ENCODE measurements at places on chromosomes 5 and 9. TPM values are rescaled to one million over a fixed set of nuclear protein-coding genes. Genes with fewer than 3 reads are reported as not detected.
A peak's percentile ranks its signal among the peaks of the same experiment; 100 is the strongest.

DNA sequence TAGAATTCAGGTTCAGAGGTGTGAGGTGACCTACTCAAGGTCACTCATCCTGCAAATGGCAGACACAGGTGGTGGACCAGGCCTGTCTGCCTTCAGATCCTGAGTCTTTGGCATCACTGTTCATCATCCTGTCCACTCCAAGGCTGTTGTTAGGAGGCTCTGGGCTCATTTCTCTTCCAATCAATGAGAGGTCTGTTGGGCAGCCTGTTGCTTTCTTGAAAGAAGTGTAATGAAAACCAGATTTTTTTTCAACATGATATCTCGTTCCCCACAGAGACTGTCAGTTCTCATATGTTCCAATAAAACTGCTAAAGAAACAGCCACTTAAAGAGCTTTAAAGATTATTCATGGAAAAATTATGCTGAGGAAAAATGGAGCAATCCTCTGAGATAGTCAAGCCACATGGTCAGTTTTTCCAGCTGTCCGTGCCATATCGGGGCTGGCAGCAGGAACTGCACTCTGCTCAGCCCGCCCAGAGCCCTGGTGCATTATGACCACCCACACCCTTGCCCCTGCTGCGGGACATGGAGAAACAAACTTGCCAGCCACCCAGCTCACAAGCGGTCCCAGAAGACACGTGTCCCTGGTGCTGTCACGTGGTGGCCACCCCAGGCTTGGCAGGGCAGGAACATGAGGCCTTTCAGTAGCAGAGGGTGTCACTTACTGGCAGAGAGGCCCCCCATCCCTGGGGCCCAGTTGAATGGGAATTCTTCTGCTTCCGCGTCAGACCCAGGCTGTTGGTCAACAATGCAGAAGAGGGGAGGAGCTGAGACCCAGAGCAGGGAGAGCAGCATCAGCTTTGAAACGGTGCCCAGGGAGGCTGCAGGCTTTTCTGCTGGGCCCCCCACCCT lies 63.7 kb upstream of the ANGPTL2 start:
- DNase-seq = no peak

Gene POU5F2
- total RNA-seq = 0.93 TPM

DNA sequence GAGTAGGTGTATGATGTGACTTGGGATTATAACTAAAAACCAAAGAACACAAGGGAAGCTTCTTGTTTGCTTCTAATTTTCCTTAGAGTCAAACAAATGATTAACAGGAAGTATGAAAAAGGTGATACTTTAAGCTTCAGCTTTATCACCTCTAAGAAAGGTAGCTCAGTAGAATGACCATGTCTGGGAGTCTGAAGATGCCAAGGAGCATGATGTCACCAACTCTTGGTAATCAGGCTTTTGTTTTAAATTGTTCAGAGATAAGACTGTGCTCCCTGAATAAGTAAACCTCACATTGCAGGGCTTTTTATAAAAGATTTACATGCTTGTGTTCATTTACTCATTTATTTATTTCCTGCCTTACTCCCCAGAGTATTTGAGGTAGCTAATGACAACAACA lies 169.9 kb downstream of the FER start:
- no peak for DNase-seq

DNA sequence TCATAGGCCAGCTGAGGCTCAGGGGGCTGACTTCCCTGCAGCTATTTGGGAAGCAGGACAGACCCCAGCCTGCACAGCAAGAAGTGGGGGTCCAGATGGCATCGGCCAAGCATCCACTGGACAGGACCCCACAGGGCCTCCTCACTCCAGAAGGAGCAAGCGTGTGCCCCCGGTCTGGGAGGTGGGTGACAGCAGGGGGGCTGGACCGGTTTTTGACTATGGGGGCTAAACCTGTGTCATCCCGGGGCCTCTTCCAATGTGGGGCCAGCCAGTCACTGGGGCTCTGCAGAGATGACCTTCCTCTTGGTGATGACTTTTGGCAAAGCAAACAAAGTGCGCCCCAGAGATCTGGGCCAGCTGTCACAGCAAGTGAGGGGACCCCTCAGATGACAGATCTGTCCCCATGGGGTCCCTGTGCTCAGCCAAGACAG lies 163.9 kb downstream of the OLFM1 start:
- DNase-seq = no peak

- no peak for DNase-seq
Observed at GRCh38 chr9:73143711-73144328, 7.8 kb upstream of the ANXA1 start.

Gene C9orf153
- 0.21 TPM for total RNA-seq

Gene GPR151
- not detected for total RNA-seq

DNA sequence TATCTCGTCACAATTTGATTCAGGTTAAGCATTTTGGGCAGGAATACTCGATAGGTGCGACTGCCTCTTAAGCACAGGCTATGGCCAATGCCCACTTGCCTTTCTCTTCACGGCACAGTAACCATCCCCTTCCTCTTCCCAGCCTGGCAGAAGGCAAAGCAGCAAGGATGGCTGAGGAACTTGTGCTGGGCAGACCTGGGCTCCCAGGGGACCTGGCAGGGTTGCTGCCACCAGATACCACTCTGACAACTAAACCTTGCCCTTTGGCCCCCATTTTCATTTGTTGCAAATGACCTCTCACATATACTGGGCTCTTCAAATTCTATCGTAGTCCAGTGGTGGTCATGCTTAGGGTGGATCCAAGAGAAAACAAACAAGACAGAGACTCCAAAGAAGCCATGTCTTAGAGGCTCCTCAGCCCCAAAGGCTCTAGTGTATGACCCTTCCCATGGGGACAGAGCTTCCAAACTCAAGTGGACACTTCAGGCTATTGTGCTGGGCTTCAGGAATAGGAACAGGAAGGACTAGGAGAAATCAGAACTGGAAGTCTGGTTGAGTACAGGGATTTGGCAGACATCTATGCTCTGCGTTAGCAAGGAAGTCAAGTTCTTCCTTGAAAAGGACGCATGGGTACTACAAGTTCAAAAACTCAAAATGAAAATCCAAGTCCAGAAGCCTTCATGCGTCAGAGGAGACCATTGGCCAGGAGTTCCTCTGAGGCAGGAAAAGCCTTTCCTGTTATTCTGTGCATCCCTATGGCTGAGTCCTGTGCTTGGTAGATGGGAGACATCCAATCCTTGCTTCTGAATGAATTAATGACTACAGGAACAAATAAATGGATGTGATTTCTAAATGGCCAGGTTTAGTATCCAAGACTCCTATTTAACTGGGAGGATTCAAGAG lies 64.6 kb upstream of the PLPP1 start:
- DNase-seq = no peak

GRCh38 chr5:17991775-17992174 lies 357.5 kb downstream of the TAF11L14 start:
- no peak for DNase-seq

GRCh38 chr5:90390928-90391327 lies 18.6 kb downstream of the CETN3 start:
- no peak for DNase-seq

DNA sequence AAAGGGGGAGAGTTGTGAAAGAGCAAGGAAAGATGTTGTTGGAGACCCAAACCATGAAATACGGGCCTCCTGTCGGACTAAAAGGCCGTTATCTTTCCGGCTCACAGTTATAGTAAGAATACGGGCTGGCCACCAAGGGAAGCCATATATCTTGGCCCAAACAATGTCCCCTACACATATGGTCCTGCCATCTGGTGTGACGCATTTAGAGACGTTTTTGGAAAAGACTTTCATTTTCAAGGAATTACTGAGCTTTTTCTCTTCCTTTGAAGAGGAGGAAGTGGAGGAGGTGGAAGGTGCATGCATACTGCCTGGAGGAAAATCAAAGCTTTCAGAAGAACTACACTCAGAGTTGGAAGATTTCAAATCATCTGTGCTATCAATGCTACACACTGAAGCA lies 26.7 kb downstream of the PWWP2A start:
- no peak for DNase-seq

GRCh38 chr5:133397348-133397747 lies 215.0 kb downstream of the FSTL4 start:
- no peak for DNase-seq

- no peak for DNase-seq
Observed at GRCh38 chr5:119949426-119949999, 320.2 kb downstream of the FAM170A start.

GRCh38 chr9:121267689-121268597 lies at the start of gene GSN:
Gene GSN (plus strand): TSS chr9:121268162. CDS start chr9:121301972, 33,810 bp downstream.
- peak; percentile 64 for DNase-seq

DNA sequence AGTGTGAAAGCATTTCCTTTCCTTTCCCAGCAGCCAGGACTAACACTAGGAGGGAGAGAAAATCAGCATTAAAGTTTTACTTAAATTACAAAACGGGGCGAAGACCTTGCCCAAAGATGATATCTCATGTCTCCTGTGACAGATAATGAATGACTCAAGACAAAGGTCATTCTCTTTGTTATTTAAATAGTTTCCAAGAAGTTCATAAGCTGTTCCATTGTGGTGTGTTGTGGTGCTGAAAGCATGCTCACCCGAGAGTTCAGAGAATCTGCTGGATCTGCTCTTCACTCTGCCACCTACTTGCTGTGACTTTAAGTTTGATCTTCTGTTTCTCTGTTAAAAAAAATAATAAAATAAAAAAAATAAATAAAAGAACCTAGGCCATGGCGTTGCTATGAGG lies 265.9 kb upstream of the NR4A3 start:
- no peak for DNase-seq

Gene CCL28
- total RNA-seq = 15.0 TPM

GRCh38 chr9:127905788-127906191 lies 6.4 kb upstream of the ST6GALNAC6 start:
- peak; percentile 62 for DNase-seq

DNA sequence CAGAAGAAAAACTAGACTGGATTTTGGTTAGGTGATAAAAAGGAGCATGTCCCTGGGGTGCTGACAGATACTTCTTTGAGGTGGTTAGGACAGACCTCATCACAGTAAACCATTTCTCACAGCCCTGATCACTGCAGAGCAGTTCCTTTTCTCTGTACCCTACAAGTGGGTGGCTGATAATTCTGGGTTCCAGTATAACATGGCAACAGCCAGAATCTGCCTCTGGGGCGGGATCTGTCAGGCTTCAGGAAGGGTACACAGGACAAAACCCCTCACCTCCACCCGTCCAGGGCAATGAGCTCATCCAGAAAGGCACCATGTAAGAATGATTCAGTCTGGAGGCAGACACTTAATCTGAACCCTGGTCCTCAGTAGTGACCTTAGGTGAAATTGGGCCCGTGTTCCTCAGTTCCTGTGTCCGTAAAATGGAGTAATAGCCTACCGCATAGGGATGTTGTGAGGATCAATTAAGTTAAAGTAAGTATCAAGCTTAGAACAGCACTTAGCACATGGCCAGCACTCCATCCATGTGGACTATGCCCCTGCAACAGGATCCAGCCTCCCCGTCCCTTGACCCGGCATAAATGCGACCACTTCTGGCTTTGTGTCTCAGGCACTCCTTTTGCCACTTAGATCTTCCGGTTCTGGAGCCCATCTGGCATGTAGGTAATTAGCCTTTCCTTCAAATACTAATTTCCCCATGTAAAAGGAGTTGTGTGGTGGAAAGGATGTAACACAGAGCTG lies 129.2 kb downstream of the LHFPL2 start:
- DNase-seq = no peak

GRCh38 chr9:14365670-14366069 lies 51.7 kb upstream of the NFIB start:
- no peak for DNase-seq

DNA sequence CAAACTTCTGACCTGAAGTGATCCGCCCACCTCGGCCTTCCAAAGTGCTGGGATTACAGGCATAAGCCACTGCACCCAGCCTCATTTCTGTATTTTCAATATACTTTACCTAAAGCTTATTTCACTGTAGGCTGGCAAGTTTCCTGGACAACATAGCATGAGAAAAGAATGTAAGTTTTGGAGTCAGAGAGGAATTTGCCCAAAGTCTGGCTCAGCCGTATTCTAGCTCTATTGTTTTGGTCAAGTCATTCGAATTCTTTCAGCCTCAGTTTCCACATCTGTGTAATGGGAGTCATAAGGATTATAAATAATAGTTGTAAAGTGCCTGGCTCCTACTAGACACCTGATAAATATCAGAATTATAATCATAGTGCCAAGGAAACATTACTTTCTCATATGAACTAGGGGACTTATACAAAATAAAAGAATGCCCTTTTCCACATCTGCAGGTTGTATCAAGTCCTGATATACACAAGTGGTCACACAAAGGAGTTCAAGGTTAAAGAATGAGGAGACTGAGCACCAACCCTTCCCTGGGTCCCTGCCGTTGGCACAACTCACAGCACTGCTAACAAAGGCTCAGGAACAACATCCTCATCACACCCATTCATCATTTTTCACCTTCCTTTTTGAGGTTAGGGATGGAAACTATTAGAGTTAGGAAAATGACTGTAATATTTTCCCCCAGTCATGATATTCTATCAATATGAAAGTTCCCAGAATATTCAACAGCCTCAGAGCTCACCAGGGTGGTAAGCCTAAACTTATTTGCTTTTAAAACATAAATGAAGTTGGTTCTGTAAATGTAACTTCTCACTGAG lies 34.6 kb upstream of the RAI14 start:
- no peak for DNase-seq

Gene COL27A1
- total RNA-seq = 1.3 TPM

DNA sequence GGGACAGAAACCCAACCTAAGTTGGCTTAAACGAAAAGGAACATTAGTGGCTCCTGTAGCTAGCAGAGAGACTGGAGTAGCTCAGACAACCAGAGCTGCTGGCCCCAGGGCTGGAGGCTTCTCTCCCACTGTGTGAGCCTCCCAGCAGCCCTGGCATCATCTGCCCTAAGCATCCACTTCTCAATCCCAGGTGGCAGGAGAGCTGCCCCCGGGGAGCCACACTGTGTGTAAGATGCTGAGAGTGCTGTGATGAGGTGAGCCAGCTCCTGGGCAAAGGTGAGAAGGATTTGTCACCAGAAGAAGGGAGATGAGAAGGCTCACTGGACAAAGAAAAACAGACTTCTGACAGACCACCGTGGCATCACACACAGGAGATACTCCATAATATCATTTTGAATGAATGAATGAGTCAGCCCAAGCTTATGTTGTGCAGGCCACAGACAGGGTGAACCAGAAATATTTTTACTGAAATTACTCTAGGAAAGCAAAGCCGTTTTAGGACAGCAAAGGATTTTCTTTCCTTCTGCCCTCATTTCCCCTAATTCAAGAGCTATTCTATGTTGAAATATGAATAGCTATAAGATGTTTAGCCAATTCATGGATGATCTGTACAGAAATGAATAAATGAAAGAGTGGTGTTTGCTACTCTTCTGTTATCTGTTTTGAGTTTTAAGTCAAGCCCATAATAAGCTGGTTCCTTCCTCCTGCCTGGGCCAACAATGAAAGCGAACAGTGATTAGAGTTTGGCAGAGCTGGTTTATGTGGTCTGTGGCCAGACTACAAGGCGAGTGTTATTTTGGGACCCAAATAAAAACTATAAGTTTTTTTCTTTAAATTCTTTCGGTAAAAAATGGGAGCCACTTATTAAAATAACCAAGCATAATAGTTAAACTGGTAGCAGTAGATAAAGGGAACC lies 57.4 kb upstream of the ECM2 start:
- DNase-seq = no peak

Gene SPINK1
- not detected for total RNA-seq

- DNase-seq = no peak
Observed at GRCh38 chr5:2891781-2892180, 140.3 kb upstream of the IRX2 start.
